Caudate nucleus (tissue), 63 donors: ENCODE measurements at places on chromosomes 6 and 20.

DNA sequence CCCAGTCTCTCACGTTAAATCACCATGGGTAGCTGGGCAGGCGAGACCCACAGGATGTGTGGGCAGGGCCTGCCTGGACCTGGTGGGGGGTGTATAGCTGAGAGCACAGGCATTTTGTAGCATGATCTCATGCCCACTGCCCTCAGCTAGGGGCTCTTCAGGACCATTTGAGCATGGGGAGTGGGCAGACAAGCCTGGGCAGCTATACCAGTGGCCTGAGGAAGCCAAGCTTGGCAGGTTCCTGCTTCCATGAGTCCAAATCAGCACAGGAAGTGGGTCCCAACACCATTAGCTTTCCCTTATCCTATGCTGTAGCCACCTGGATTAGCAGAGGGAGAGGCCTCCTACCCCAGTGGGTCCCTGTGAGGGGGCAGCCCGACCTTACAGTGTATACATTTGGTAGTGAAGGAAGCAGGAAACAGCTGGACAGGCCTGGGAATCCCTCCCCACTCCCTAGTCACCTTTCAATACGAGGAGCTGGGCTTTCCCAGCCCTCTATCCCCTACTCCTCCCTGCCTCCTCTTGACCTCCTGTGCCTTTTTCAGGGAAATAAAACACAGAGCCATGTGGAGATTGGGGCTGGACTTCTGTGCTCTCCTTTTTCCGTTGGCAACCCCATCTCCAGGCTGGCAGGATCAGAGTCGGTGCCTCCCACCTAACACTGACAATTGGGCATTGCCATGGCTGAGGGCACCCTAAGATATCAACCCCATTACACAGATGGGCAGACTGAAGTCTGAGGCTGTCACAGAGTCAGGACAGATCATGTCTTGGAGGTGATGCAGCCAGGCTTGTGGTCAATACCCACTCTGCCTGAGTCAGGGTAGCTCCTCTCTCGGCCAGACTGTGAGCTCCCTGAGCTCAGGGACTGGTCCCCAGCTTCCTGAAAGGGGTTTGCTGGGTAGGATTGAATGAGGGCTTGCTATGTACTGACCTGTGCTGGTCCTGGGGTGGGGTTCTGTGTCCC lies 59.8 kb downstream of the MRPL14 start:
- DNase-seq = no peak

DNA sequence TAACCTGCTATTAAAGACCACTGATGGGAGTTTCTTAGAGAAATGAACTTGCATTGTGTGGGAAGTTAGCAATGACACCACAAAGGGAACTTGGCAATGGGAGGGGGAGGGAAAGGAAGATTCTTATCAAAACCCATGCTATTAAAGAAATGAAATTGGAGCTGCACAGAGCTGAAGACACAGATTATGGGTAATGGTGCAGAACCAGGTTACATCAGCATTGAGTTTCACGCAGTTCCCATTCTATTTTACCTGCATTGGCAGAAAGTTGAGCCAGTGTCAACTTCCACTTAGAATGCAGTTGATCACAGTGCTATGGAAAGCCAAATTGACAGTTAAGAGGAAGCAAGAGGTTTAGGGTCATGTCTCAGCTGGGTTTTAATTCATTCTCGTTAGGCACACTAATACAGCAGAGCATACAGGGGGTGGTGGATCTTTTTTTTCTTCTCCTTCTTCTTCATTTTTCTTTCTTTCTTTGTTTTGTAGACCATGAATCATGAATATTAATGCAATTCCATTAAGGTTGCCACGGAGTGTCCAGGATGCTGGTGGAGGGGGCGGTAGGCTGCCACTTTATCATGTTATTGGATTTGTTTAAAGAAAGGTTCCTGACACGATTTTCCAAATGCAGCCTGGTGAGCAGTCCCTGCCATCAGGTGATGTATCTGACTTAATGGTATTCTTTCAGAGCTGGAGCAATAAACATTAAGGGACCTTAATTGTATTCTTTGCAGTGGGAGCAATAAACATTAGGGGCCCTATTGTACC lies 1092.0 kb upstream of the MAP3K7 start:
- no peak for DNase-seq

DNA sequence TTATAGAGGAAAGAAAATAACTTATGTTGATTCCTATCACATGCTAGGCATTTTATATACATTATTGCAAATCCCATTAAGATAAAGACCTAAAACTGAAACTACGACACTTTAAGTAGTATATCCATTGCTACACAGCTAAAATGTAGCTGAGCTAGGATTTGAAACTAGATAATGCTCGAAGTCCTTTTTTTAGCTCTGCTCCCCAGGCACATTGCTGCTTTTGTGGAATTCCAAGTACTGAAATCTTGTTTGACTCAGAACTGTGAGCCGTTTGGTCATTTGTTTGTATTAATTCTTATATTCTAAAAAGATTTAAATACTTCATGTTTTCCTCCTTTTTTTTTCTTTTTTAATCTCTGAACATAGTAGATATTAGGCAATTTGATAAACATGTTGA lies 644.8 kb downstream of the HACE1 start:
- DNase-seq = no peak

DNA sequence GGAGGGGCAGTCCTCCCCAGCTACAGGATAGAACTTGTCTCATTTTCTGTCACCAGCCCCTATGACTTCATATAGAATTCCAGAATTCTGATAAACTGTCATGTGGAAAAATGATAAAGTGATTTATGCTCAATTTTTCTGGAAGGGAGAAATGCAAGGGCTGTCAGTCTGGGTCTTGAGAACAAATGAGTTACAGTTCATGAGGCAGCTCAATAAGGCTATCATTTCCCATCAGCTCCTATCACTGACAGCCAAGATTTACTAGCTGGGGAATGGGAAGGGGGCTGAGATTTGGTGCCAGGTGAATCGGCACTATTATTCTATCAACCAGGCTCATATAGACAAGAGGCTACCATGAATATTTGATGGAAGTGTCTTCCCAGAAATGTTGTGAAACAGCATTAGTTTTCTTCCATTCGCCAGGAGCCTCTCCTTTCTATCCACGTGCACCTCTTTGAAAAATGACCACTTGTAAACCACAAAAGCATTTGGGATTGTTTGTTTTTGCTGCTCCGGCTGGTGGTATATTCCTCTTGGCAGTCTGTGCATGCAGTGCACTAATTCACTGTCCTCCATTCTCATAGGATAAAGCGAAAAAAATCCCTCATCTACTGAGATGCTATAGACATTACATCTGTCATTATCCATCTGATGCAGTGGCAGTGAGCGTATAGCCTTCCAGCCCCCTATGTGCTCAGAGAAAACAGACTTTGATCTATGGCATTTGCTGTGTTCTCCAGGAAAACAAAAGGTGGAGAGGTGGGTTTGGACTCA lies 528.7 kb upstream of the RNF217 start:
- DNase-seq = no peak
